ENCODE measurements at places on chromosomes 11 and 22.

- no peak for DNase-seq
Observed at GRCh38 chr11:84384731-84385130, 1098.6 kb upstream of the CCDC90B start.

DNA sequence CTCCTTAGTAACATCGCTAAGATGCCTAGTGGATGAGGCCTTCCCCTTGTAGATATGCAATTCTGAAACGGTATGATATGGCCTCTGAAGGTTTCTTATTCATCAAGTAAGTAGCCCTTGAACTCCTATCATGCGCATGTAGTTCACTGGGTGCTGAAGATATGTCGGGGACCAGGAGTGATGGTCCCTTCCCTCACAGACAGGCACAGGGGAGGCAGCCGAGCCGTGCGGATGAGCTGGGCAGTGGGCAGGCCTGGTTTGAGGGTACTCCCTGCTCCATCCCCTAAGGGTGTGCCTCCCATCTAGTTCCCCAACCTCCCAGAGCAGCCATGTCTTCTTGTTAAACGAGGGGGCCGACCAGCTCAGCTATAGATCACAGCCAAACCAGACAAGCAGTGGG is 40.1 kb downstream of the TP53I11 start:
- DNase-seq: no peak

DNA sequence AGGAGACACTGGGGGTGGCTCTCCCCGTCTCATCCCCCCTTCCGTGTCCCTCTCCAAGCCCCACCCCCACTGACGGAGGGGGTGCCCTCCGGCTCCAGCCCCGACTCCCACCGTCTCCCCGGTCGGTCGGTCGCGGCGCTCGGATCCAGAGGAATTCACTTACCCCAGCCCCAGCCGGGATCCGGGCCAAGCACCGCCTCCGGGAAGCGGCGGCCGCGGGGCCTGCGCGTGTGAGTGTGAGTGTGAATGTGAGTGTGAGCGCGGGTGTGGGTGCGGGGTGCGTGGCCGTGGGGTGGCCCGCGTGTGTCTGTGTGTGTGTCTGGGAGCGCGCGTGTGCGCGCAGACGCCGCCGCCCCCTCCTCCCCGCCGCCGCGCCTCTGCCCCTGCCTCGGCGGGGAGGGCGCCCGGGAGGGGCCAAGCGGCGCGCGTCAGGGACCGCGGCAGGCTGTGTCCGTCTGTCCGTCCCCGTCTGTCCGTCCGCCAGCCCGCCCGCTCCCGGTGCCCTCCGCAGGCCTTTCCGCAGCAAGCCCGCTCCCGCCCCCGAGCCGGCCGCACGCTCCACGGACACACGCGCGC is at the start of gene ELFN2:
ELFN2 (minus strand) TSS at position 345 of the 576 bp plus-strand sequence. CDS start 51,945 bp downstream, outside the sequence.
- no peak for DNase-seq

DNA sequence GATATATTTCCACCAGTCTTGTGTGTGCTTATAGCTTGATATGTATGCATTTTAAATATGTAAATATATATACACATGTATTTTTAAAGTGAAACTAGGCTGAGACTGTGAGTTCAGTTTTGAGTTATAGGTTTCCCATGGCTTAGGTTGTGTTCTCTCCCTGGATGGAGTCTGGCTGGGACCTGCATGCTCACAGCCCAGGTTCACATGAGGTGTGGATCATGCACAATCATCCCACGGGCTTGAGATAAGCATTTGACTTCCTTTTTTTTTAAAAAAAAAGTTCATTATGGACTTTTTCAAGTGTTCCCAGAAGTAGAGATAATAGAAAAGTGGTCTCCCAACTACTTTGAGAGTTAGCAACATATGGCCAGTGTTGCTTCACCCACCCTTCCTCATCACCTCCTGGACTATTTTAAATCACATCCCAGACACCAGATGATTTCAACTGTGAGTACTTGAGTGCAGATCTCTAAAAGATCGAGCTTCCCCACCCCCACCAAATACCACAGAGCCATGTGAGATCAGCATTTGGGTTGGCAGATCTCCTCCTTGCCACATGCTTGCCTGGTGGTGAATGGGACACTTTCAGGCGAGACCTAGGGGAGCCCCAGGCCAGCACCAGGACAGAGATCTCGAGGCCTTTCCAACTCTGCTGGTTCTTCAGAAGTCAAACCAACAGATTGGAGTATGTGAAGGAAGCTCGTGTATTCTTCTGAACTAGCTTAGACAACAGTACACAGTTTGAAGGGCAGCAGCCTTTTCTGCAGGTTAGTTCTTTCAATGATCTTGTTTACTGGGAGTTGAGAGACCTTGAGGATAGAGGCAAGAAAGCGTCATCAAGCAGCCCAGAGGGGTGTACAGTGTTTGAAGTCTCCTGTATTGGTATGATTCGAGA is 15.9 kb downstream of the MED15 start:
- DNase-seq: no peak

DNA sequence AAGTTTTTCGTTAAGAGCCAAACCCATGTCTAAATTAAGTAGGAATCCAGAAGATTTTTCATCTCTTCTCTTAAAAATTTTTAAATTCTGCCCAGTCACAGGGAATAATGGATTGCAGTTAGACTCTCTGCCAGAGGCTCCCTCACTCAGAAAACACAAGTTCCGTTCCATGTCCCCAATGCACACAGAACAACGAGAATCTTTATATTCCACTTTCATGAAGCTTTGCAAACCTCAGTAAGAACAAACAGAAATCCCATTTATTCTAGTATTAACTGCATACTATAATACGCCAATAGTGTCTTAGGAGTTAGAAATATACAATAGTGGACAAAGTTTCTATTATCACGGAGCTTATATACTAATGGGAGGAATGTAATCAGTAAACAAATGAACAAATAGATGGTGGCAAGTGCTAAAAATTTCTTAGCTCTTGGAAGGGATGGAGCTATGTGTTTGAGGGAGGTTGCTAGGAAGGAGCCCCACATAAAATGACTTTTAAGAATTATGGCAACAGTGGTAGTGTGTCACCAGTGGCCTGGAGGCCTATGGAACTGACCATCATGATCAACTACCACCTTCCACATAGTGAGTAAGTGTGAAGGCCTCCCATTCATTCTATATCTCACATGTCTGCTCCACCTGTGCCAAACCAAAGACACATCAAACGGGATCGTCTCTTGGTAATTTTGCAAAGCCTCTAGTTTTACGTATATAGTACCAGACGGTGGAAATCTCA is 24.9 kb downstream of the PICALM start:
- DNase-seq: no peak

DNA sequence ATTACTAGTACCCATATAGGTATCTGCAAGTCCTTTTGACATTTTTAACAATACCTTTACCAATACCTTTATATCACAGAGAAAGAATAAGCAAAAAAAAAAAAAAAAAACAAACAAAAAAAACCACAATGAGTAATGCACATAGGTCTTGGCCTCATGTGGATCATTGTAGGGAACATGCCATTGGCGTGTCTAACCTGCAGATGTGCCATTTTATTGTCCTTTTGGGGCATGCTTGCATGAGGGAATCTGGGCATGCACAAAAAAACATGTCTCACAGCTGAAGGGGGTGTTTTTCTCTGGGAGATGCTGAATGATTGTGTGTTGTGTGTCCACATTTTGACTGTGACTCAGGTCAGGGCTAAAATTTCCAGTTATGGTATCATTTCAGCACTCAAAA is 361.6 kb downstream of the GUCY1A2 start:
- DNase-seq: no peak

GRCh38 chr11:31711137-31711536 is 100.0 kb downstream of the PAX6 start:
- DNase-seq: no peak

DNA sequence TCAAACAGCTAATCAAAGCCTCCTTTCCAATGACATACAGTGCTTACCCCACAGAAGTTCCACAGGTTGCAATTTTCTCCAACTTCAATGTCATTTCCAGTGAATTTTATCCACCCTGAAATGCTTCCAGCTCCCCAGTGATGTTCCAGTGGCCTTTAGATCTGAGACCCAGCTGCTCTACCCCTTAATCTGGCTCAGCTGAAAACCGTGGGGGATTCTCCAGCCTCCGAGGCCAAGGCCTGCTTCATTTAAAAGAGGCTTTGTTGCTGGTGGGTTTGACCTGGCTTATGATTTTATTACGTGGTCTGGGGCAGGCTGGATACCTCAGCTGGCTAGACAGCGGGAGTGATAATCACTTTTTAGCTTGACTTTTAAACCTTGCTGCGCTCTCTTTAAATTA is 10.9 kb downstream of the HEPHL1 start:
- no peak for DNase-seq

DNA sequence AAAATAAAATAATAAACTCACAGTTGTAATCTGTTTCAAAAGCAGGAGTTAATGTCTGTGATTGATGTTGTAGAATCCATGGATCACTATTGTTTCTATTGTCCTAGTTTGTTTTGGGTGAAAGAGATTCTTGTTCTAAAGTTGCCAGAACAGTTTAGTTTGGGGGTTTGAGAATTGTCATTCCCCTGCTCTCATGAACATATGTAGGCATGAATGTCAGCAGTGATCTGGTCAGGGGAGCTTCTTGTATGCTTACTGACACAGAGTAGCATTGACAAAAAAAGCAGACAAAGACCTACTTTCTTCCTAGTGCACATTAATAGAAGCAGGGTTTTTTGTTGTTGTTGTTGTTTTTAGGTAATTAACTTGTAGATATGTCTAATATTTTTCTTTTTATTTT is 38.6 kb downstream of the ARHGAP1 start:
- DNase-seq: no peak

DNA sequence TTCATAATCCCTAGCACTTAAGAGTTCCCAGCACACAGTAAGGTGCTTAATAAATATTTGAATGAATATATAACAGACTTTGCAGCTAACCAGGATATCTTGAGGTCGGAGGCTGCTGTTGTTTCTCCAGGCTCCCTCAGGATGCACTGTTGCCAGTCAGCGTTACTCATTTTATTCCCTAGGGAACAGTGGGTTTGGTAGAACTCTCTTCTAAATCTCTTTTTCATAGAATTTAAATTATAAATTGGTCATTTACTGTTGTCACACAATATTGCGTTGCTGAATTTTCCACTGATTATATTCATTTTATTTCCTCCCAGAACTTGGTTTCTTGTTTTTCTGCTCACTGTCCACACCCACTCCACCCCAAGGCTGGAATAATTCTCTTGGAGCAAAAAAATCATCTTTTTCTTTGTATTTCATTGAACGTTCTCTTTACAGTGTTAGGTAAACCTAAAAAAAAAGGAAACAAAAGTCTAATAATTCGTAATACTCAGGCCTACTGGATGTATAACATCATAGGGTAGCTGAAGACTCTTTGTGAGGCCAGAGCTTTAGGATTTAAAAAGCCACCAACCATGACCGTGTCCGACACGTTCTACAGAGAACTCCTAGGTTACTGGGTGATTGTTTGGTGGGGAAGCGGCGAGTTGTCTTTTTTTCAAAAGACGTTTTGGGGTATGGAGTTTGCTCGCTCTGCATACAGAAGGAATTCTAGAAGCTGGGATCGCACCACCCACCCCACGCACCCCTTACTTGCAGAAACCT is 766 bp upstream of the CAPRIN1 start:
- DNase-seq: no peak

- DNase-seq: no peak
Observed at GRCh38 chr22:39515266-39516050, 4.9 kb upstream of the ATF4 start.

GRCh38 chr11:22730319-22730718 is 63.9 kb downstream of the GAS2 start:
- no peak for DNase-seq

DNA sequence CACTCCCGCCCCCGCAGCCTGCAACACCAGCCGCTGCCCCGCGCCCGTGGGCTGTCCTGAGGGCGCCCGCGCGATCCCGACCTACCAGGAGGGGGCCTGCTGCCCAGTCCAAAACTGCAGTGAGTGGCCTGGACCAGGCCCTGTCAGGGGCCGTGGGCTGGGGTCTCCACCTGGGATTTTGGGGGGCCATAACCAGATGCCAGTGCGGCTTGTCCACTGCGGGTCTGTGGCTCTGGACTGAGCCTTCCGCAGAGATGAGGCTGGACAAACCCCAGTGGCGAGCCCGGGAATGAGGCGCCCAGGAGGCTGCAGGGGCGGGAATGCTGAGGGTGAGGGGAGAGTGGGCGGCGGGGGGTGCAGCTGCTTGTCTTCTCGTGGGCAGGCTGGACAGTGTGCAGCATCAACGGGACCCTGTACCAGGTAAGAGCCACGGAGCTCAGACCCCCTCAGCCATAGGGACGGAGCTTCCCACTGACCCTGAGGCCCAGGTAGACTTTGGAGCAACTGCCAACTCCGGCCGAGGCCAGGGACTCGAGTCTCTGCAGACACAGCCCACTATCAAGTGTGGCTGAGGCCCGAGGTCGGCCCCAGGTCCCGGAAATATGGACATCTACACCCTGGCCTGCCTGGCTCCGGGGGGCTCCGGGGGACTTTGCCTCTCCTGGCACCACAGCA is 24.8 kb upstream of the MUC5B start:
- peak; percentile 77 for DNase-seq

- no peak for DNase-seq
Observed at GRCh38 chr11:134063124-134063495, 5.8 kb upstream of the JAM3 start.

- DNase-seq: peak; percentile 48
Observed at GRCh38 chr11:8018484-8019313, 31.6 kb downstream of the EIF3F start.

GRCh38 chr11:27350511-27350910 is 12.5 kb downstream of the CCDC34 start:
- no peak for DNase-seq

GRCh38 chr22:21079493-21079892 is 33.7 kb downstream of the LRRC74B start:
- DNase-seq: no peak

DNA sequence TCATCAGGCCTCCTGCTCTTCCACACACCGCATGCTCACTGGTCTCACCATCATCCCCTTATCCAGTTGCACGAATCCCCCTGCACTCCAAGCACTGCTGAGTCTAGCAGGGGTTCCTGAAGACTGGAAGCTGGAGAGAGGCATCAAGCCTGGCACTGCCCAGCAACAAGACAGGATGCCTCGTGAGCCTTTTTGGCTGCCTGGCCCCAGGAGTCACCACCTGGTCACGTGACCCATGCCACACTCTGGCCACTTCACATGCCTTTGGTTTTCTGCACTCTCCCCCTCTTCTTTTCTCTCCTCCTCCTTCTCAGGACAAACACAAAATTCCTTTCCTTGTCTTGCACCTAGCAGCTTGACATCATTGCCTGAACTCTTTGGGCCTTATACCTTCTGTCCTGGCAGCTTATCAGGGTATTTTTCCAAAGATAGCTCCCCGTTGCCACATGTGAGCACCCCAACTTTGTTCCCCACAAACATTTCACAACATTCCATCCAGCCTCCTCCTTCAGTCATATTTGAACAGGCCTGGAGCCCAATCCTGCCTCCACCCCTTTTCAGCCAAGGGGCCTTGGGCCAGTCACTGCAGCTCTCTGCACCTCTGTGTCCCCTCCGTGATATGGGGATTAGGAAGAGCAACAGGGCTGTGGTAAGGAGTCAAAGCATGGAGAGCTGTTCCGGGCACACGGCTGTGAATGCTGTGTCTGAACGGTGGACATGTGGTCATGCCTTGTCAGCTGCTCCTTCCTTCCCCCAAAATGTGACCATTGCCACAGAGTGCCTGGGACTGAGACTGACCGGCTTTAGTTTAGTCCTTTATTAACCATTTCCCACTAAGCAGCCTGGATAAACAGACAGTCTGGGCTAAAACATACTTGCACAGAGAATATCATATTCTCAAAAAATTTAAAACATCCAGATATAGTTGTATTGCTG is 2.8 kb upstream of the PACSIN2 start:
- no peak for DNase-seq
